ENCODE measurements at places on chromosomes 2 and 18.

GRCh38 chr2:173942861-173943523 is 22.2 kb downstream of the SP3 start:
- DNase-seq: no peak

DNA sequence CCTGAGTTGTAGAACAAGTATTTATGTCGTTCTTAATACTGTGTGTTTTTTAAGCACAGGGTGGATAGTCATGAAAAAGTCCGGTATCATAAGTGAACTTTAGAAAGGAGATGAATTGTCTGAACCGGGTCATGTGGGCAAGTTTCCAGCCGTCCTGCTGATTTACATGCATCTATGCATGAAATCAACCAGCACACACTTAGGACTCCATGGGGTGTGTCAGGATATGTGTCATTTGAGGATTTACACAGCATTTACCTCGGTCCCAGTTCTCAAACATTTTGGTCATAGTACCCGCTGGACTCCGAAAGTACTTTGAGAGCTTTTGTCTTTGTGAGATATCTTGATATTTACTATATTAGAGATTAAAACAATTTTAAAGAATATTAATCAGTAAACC is 47.5 kb upstream of the TWSG1 start:
- no peak for DNase-seq

DNA sequence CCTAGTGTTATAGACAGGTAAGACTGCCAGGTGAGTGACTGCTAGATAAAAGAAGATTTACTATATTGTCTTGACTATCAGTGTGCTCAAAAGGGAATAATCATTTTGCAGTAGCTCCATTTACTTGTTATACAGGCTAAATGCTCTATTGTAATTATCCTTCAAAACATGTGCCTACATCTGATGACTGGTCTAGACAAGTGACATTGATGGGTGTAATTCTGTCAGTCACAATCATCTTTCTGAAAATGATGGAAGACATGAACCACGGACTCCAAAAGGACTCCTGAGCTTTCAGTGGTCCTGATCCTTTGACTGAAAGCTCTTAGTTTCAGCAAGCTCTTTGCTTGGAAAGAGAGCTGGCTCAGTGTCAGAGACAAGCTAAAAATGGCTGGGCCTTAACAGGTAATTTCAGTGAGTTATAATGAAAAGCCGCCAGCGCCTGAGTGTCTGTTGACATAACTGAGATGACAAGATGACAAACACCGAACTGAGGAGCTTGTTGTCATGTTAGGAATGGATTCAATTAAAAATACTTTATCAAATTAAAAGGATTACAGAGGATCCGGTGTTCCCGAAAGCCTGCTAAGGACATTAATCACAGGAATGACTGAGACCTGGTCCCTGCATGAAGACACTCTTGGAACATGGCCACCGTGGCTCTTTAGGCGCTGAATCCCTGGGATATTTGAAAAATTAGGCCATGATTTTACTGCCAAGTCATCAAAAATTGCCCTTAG is 141.7 kb downstream of the CMPK2 start:
- no peak for DNase-seq

GRCh38 chr18:43642727-43643330 is 365.5 kb upstream of the SYT4 start:
- no peak for DNase-seq

GRCh38 chr2:216002101-216002678 is 11.2 kb downstream of the MREG start:
- DNase-seq: no peak

GRCh38 chr2:218566296-218566695 is 1.9 kb downstream of the USP37 start:
- DNase-seq: no peak

DNA sequence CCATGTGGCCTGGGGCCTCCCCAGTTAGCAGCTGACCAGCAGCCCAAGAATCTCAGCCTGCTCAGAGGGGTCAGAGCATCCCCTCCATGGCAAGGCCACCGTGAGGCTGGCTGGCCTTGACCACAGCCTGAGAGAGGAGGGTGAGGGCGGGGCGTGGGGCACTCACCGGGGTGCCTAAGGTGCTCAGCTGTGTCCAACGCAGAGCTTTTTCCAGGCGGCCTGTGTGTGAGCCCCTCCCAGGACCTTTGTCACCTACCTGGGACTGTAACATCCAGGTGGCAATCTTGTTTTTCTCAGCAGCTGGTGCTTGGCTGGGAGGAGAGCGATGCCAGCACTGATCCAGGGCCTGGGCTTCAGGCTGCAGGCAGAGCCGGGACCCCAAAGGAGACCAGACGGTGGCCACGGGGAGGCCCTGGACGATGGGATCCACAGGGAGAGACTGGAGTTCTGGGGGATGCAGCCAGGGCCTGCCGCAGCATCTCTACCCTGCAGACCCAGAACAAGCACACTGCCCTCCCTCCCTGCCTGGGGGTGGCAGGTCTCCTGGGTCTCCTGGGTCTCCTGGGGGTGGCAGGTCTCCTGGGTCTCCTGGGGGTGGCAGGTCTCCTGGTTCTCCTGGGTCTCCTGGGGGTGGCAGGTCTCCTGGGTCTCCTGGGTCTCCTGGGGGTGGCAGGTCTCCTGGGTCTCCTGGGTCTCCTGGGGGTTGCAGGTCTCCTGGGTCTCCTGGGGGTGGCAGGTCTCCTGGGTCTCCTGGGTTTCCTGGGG is 12.3 kb downstream of the SNED1 start:
- DNase-seq: no peak

DNA sequence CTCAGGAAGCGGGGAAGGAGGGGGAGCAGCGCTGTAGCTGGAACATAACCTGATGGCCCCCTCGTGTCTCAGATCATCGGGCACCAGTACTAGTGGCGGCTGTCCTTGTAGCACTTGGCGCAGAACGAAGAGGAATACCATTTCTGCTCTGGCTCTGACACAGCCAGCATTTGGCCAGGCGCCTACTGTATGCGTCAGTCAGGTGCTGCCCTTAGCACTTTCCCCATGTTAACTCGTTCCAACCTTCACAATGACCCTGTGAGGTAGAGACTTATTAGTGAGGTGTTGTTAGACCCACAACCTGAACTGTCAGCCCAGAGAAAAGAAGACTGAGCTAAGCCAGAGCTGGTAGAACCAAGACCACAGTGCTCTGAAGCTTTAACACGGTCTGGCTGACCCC is 47.7 kb upstream of the EML6 start:
- no peak for DNase-seq

DNA sequence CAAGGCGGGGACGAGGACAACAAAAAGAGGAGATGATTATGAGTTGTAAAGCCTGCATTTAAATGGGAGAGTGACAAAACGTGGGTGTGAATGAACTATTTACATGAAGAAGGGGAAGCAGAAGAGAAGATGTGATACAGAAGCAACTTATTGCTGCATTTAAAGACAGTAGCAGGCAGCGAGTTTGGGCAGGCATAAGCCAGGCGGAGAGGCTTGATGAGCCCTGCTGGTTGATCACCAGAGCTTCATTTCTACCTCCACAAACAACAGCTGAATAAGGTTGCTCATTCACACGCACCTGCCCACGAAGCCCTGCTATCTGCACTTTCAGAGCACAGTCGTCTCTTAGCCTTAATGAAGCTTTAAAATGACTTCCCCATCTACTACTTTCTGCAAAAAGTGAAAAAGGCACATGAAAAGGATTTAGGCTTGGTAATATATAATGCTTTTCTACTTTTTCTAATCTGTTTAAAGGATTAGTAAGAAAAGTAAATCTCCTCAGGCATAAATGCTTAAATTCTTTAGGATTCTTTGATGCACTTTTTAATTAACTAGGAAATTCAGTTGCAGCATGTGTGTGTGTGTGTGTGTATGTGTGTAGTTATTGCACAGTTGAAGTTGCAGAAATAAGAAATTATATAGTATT is 3.1 kb downstream of the SLC38A11 start:
- no peak for DNase-seq

DNA sequence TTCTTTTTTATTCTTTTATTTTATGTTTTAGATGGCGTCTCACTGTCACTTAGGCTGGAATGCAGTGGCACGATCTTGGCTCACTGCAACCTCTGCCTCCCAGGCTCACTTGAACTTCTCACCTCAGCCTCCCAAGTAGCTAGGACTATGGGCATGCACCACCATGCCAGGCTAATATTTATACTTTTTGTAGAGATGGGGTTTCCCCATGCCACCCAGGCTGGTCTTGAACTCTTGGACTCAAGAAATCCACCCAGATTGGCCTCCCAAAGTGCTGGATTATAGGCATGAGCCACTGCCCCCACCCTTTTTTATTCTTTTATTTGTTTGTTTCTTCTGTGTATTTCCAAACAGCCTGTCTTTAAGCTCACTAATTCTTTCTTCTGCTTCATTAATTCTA is 306.7 kb upstream of the THUMPD2 start:
- no peak for DNase-seq

DNA sequence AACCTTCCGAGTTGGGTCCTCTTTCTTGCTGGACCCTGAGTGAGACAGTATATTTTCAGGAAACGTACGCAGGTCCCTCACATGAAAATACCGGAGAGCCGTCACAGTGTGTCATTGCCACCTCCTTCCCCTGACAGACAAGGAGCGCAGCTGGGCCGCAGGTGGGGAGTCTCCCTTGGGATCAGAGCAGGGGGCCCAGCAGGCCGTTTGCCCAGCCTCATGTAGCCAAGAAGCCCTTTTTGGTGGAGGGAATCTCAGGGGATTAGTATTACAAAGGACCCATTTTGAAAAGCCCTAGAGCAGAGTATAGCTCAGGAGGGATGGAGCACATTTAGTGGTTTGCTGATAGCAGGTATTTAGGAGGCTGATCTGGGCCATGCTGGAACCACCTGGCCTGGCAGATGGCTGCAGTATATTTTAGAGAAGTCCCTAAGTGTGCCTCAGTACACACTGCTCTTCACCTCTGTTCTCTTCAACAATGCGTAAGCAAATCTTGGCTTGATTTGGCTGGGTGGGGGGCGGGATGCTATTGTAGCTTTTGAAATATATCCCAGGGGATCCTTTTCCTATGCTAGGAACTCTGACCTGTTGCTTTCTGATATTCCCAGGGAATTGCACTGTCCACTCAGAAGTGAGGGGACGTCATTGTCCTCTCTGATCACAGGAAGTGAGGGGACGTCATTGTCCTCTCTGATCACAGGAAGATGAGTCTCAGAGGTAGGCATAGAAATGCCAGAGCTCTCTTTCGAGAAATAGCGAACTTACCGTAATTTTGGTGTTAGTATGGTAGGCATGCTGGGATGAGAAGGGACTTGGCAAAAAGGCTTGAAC is 171.9 kb downstream of the HRH4 start:
- no peak for DNase-seq

GRCh38 chr2:64166637-64167420 is 22.6 kb upstream of the PELI1 start:
- no peak for DNase-seq

GRCh38 chr2:27212626-27213471 is 781 bp upstream of the SLC5A6 start:
- no peak for DNase-seq

- DNase-seq: peak; percentile 94
These were observed 98.7 kb downstream of the GRB14 start for GRCh38 chr2:164522561-164522981.

DNA sequence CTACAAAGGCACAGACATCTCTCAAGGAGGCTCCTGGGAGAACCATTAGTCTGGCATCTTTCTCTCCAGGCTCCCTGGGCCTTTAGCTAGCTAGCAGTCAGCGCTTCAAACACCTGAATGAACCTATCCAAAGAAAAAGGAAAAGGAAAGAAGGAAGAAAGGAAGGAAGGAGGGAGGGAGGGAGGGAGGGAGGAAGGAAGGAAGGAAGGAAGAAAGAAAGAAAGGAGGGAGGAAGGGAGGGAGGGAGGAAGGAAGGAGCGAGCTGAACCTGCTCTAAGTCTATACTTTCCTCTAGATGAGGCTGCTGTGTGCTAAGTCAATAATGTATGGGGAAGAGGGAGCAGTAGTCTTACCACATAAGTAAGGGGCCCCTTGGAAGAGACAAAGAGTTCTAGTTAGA is 5.1 kb upstream of the BCL11A start:
- DNase-seq: no peak

- no peak for DNase-seq
These were observed 130.9 kb downstream of the TMEM17 start for GRCh38 chr2:62375113-62375420.

DNA sequence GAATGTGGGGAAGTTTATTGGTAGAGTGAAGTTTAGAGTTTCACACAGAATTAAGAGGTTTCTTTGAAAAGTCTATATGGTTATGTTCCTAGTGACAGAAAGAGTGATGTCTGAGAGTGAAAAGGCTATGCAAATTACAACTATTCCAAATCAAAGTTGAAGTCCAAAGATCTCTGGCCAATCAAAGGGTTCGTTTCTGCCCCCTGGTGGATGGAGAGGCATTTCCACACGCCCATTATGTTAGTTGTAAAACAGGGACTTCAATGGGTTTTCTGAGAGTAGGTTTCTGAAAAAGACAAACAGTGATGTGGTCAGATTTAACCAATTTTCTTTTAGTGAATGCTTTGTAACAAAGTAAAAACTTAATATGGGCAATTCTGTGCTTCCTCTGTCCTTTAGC is 441.5 kb upstream of the POU3F3 start:
- no peak for DNase-seq

DNA sequence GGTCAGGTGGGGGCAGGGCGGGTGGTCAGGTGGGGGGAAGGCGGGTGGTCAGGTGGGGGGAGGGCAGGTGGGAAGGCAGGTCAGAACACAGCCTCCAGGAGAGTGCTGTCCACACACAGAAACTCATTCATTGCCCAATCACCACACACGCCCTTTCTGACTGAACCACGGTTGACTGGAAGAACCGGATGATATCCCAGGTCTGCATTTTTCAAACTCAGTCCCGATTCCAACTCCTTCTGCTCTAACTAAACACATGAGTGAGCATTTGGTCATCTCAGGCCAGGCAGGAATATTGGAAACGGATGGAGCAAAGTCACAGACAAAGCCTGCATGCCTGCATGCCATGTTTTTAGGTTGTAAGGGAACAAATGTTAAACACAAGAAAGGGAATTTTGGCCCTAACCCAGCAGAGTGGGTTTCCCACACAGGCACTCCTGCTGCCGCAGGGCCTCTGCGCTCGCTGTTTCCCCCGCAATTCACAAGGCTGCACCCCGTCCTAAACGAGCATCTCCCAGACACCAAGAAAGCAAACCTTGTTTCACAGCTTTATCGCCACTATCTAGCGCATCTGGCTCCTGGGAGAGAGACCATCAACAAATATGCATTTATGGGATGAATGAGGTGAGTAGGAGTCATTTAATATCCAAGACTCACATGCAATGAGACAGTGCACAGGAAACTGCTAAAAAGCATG is 100.1 kb downstream of the ZNF516 start:
- DNase-seq: peak; percentile 44

DNA sequence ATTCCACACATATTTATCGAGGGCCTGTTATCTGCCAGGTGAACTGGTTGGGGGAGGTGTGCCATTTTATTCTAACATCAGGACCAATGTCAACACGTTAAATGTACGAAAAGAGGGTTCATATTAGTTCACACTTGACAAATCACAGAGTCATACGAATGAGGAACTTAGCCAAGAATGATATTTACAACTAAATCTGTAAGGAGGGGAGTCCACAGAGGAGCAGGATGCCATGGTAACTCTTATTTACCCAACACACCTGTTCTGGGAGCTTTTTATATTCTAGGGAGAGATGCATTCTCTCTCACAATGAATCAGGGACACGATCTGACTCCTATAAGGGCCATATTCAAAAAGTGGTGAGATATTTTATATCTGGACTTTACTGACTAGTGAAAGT is 144.1 kb downstream of the CDC42EP3 start:
- no peak for DNase-seq

GRCh38 chr18:10241579-10241978 is 212.9 kb upstream of the APCDD1 start:
- DNase-seq: no peak

GRCh38 chr18:45328811-45329210 is 286.5 kb upstream of the SLC14A2 start:
- DNase-seq: no peak
